ENCODE measurements at places on chromosomes 13 and 19.
A peak's percentile ranks its signal among the peaks of the same experiment; 100 is the strongest.

DNA sequence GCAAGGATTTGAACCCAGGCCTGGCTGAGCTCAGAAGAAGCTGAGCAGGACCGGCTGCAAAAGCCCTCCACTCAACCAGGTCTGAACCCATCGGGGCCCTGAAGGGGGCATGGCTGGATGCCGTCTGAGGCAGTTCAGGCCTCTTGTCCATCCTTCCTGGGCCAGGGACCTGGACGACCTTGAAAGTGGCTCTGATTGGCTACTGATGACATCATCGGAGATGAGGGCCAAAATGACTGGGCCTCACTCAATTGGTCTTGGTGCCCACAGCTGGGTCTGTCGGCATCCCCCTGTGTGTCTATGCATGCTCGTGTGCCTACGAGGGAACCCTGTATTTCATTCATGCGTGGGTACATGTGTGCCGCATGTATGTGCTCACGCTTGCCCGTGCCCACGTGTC is 71.8 kb downstream of the PTPRS start:
- DNase-seq = no peak

- DNase-seq = no peak
Observed at GRCh38 chr19:6239401-6239844, 40.4 kb downstream of the MLLT1 start.

GRCh38 chr13:93230261-93230855 is 3.8 kb downstream of the GPC6 start:
- DNase-seq = no peak

GRCh38 chr19:52007451-52007805 is 583 bp downstream of the ZNF615 start:
- DNase-seq = no peak

DNA sequence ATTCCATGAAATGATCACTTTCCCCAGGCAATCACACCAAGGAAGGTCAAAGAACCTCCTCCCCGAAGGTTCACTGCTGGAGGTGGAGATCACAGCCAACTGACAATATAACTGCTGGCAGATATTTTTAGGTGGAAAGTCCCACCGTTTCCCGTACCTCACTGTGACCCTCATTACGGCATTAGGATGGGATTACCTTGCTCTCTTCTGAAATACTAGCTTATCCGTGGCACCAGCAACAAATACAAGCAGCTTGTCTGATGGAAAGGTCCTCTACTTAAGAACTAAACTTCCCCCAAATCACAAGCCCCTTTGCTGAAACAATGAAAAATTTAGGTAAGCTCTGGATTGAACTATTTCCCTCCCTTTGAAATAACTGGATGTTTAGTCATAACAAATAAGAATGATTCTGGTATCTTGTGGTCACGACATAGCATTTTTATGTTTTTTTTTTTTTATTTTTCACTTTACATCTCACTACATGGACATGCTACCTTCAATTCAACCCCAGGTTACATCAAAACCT is 178.9 kb downstream of the COL4A1 start:
- no peak for DNase-seq

- DNase-seq = no peak
Observed at GRCh38 chr19:17931532-17932191, 1.2 kb upstream of the CCDC124 start.

- DNase-seq = no peak
Observed at GRCh38 chr19:3115411-3115810, 20.4 kb upstream of the GNA15 start.

GRCh38 chr19:48568345-48568886 is 16.4 kb downstream of the SULT2B1 start:
- no peak for DNase-seq

DNA sequence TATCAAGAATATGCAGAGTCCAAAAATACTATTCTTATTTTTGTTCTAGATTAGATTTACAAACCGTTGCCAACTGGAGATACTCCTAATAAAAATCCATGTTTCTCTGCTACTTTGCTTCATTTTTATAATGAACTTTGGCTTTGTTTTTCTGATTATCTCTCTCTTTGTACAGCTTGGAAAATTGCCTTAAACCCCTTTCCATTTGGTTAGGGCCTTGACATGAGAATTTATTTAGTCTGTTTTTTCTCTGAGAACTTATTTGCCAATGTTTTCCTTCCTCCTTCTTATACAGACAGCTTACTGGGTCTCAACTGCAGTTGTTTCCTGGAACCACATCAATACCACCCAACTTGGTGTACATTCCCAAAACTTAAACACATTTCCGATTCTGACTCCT is 555.4 kb downstream of the SLITRK6 start:
- DNase-seq = no peak

DNA sequence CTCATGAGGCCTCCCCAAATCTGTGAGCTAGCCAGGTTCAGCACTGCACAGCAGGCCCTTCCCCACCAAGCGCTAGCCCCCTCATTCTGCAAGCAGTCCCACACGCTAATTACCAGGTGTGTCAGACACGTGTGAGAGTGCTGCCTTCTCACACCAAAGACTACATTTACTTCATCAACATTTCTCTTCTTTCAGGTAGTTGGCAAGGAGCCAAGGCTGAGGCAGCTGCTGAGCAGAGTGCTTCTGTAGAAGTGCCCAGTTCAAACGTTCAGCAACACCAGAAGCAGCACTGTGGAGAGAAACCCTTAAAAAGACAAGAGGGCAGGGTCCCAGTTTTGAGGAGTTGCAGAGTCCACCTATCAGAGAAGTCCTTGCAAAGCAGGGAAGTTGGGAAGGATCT is 6.4 kb downstream of the ZNF773 start:
- DNase-seq = no peak

GRCh38 chr13:24271601-24272451 is 37.6 kb upstream of the C1QTNF9 start:
- peak; percentile 90 for DNase-seq

GRCh38 chr19:3320354-3320670 is 46.1 kb upstream of the NFIC start:
- no peak for DNase-seq

GRCh38 chr19:18205200-18205892 is 1.5 kb upstream of the RAB3A start:
- DNase-seq = peak; percentile 60

DNA sequence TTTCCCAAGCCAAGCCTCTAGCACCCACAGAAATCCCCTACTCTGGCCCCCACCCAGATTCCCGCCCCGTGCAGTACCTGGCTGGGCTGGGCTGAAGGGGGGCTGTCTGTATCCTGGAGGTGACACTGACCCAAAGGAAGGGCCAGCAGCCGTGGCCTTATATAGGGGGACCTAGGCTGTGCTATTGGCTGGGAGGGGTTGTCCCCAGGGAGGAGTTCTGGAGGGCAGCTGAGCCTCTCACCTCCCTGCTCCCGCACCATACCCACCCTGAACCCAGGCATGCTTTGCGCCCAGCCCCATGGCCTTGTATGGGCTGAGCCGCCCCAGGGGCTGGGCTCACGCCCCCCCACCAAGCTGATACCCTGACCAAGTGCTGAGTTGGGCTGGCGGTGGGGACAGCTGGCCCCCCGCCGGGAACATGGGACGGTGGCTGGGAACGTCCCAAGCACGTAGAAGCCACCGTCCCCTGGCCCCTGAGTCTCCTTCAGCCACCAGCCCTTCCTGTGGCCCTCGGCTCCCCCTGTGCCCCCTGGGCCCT is at the start of gene CKM:
Gene CKM, minus strand, starts transcription at position 132 of the 538 bp plus-strand sequence. CDS start 3,162 bp downstream, outside the sequence.
- no peak for DNase-seq

GRCh38 chr19:23996549-23996948 is 81.9 kb downstream of the ZNF726 start:
- peak; percentile 12 for DNase-seq

GRCh38 chr13:102197193-102197592 is 204.7 kb downstream of the FGF14 start:
- no peak for DNase-seq

- DNase-seq = no peak
Observed at GRCh38 chr19:41328842-41329225, 18.9 kb downstream of the CCDC97 start.

- DNase-seq = peak; percentile 85
Observed at GRCh38 chr19:4811328-4812131, 20.0 kb downstream of the TICAM1 start.

DNA sequence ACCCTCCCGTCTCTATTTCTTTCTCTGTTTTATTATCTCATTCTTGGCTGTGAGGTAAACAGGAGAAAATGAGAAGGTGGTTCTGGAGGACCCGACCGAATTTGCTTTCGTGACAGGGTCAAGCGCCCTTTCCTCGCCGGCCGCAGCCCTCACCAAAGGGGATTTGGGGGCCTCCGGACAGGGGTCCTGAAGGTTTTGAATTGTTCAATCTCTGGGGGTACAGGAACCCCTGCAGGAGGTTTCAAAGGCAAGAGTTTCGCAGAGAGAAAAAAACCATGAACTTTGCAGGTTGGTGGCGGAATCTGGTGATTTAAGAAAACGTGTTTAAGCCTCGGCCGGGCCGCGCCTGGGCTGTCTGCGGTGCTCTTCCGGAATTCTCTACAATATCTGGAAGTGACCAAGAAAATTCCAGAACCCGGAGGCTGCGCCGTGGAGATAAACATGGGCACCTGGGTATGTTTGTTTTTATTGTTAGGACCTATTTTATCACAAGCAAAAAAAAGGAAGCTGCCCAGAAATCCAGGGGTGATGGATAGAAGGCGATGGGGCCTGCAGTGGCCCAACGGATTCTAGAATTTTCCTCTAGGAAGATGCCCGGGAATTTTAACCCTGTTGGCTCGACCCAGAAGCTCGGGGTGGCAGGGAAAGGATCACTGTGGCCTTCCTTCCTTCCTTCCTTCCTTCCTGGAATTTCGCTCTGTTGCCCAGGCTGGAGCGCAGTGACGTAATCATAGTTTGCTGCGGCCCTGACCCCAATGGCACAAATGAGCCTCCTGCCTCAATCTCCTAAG is 14.2 kb upstream of the PTBP1 start:
- DNase-seq = no peak

DNA sequence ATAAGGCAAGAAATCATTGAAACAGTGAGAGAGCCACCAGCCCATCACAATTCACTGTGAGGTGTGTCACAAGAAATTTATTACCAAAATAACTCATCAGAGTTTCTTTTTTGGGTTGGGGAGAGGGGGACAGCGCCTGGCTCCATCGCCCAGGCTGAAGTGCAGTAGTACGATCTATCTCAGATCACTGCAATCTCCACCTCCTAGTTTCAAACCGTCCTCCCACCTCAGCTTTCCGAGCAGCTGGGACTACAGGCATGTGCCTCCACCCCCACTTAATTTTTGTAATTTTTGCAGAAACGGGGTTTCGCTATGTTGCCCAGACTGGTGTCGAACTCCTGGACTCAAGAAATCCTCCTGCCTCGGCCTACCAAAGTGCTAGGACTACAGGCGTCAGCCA is 3.6 kb downstream of the IFNL1 start:
- no peak for DNase-seq

- no peak for DNase-seq
Observed at GRCh38 chr13:47932950-47933923, 67.8 kb downstream of the SUCLA2 start.

DNA sequence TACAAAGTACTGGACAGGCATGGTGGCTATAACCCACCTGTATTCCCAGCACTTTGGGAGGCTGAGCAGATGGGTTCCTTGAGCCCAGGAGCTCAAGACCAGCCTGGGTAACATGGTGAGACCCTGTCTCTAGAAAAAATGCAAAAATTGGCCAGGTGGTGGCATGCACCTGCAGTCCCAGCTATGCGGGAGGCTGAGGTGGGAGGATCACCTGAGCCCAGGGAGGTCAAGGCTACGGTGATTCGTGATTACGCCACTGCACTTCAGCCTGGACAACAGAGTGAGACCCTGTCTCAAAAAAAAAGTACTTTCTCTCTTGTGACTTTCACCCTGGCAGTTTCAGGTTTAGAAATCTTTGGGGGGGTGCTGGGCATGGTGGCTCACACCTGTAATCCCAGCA is 11.2 kb upstream of the RAB8A start:
- no peak for DNase-seq

- DNase-seq = peak; percentile 42
Observed at GRCh38 chr13:79386125-79386826, 19.8 kb downstream of the RBM26 start.

DNA sequence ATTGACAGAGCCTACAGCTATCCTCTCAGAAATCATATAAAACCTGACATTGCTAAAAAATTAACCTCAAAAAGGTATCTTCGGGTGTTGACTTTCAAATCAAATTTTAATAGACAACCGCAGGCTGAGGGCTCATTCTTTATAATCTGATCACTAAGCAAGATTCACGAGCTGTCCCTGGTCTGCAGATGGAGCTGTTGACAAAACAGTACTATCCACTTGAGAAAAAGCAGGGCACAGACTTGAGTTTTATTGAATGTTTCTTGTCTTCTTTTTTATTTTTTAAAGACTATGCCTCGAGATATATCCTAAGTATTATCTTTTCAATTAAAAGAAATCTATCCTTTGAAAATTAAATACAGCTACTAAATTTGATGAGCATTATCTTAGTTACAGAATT is 540.5 kb downstream of the PCDH9 start:
- DNase-seq = no peak

- no peak for DNase-seq
Observed at GRCh38 chr13:110334256-110334655, 27.2 kb downstream of the COL4A2 start.

DNA sequence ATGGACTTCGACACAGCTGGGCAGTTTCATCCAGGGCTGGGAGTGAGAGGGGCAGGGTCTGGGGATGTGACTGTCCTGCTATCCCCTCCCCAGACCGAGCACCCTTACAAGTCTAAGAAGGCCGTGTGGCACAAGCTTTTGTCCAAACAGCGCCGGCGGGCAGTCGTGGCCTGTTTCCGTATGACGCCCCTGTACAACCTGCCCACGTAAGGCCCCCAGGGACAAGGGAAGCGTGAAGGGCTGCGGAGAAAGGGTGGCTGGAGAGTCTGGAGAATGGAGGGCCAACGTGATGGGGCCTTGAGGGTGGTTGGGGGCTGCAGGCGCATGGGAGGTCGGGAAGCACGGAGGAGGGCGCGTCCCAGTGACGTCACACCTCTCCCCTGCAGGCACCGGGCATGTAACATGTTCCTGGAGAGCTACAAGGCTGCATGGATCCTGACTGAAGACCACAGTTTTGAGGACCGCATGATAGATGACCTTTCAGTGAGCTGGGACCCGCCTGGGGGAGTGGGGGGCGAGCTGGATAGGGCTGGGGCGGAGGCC is 89.5 kb downstream of the MAP4K1 start:
- DNase-seq = no peak

GRCh38 chr13:54394085-54394700 is 1365.6 kb downstream of the OLFM4 start:
- DNase-seq = no peak

DNA sequence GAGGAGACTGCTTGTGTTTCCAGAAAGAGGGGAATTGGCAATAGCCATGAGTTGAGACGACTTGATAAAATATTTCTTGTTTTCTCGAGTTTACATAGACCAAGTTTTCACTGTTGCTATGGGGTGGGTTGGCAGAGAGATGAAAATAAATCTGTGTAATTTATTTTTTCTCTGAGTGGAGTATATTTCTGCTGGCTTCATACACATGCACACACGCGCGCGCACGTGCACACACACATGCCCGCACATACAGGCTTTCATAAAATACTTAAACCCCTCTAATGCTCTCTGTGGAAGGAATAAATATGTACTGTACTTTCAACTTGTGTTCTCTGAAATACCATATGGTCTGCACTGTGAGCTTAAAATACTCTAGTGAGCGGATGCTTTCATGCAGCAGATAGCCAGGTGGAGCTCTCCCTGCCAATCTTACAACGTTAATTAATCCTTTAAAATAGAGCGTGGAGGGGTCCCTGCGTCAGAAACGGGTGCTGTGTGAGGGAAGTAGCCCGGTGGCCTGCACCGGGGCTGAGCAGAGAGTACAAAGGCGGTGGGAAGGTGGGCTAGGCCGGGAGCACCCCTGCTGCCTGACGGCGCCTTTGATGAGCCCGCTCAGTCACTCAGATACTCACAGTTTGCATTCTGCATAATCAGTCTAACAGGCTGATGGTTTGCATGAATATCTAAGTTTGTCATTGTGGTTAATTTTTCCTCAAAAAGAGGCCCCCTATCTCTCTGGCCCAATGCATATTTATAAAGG is 44.1 kb downstream of the CCNE1 start:
- no peak for DNase-seq

All from CD4-positive, alpha-beta T cell treated with Interleukin-21 for 1 hour (primary cell).